ENCODE measurements at places on chromosomes 3 and 15.
A peak's percentile ranks its signal among the peaks of the same experiment; 100 is the strongest.

GRCh38 chr15:70480196-70480856 is 283.0 kb downstream of the UACA start:
- no peak for DNase-seq

DNA sequence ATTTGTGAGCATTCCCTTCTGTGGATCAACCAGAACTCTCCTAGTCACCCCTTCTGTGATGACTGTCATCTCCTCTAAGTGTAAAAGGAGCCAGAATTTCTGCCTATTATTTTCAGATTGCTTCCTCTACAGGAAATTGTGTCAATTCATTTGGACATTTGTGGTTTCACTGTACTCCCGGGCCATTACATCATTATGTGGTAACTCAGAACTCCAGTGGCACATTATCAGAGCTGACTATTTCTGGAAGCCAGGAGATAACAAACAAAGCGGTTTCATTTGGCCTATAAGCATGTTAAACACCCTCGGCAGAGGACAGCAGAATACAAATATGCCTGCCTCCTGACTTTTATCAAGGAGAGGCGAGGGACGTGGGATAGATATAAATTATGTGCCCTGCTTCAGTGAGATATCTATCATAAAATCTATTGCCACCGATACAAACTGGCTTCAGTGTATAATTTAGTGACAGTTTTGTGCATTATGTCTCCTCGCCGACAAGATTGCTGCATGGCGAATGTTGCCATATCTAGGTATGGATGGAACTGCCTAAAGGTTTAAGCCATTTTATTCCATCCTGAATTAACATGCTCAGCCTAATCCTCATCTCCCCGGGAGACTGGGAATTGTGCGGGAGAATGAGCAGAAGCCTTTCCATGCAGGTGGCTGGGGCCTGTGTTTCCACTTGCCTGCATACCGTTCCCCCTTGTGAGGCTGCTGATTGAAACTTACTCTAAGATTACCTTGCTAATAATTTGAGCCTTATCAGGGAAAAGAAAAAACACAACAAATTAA is 193.4 kb upstream of the SEMA6D start:
- DNase-seq, result peak; percentile 75

DNA sequence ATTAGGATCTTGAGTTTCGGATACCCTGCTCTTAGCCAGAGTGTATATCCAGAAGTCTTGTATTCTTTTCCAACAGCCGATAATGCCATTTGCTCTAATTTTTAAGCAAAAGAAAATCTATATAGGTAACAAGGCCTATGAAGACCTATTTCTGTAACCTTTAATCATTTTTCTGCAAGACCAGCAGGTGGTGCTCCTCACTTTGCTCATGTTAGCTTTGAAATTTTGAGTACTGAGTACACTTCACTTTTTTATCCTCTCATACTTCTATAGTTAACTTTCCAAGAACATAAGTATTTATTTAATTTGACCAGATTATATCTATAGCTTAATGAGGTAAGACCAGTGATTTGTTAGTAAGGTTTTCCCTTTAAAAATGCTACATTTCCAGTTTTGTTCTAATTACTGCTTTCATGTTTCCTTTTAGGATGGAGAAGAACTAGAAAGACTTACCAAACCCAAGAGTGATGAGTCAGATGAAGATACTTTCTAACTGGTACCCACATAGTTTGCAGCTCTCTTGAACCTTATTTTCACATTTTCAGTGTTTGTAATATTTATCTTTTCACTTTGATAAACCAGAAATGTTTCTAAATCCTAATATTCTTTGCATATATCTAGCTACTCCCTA is 20.5 kb downstream of the SLC35A5 start:
- peak; percentile 39 for DNase-seq

DNA sequence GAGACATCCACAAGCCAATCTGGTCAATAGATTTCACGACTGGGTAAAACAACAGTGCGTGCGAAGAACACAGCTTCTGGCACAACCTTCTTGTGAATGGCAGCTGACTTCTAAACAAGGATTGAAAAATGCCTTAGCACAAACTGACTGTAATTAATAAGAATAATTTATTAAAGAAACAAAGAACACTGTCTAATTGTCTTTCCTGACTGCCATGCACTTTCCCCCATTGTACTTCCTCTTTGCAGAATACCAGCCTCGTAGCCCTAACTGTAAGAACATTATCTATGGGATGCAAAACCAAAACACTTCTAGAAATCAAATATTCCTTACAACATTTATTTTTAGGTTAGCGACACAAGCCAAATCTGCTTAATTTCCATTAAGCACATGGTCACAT is 6.5 kb downstream of the FOXP1 start:
- no peak for DNase-seq

DNA sequence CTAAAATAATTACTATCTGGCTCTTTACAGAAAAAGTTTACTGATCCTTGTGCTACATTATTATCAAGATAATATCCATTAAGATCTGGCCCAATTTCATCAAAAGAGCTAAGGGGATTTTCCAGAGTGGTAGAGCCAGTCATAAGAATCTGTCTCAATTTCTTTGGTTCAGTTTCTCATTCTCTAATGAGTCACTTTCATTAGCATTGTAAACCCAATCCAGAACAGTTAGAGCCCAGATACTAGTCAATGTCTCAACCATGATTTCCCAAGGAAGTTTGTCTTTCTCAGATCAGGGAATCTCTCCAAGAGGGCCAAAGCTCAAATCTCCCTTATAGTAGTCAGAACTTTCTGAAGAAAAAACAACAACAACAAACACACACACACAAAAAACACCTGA is 131.1 kb upstream of the PPP2R3A start:
- no peak for DNase-seq

GRCh38 chr3:133937756-133938601 is 42.3 kb upstream of the RAB6B start:
- no peak for DNase-seq

GRCh38 chr15:77295446-77295845 is 124.5 kb downstream of the PEAK1 start:
- DNase-seq, result no peak

DNA sequence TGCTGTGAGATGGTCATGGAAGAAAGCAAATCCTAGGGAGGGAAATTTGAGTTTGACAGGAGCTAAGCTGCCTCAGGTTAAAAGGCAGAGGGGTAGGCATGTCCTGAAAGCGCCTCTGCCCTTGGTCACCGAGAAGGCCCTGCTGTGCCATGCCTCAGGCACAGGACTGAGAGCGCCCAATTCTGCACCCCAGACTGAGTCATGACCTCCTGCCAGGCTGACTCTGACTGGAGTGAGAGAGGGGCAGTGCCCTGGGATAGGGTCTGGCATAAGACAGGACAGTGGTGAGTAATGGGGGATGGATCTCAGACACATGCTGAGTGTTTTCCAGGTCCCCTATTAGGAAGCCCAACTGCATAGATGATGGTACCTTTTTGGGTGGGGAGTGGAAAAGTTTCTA is 44.4 kb downstream of the EPHB1 start:
- no peak for DNase-seq

GRCh38 chr3:15360788-15361493 is 28.6 kb upstream of the SH3BP5 start:
- DNase-seq, result no peak

Measured in NCI-H2029 treated with DMSO at 0.1 percent for 48 hours (cell line).